HCEC 1CT (cell line): ENCODE measurements at places on chromosomes 7 and 10.
A peak's percentile ranks its signal among the peaks of the same experiment; 100 is the strongest.

- no peak for DNase-seq
Measured at GRCh38 chr10:70228491-70228890, 4.7 kb downstream of the PPA1 start.

DNA sequence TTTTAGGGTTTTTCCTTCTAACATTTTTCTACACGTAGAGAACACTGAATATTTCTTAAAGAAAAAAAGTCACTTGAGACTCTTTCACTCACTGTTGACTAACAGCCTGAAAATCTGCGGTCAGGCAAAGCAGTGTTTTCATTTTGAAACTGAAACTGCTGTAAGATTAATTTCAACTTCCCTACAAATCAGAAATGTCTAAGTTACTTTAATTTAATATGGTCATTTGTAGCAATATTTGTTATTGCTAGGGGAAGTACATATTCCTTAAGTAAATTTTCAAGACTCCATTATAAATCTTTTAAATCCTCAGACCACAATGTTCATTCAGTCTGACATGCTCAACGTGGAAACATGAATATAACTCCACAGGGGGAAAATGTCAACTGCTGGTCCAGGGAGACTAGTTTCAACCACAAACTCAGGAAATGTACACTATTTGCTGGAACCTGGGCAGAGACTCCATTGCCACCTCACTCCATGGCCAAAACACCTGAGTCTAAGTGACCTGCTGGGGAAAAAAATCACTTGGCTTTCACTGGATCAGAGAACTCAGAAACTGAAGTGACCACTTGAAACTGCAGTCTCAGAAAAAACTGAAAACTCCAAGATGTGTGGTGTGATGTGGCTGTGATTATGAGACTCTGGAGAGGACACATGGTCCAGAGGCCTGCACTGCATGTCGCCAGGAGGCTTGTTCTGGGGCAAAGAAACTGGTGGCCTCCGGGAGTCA lies 161.2 kb downstream of the TAX1BP1 start:
- peak; percentile 54 for DNase-seq

DNA sequence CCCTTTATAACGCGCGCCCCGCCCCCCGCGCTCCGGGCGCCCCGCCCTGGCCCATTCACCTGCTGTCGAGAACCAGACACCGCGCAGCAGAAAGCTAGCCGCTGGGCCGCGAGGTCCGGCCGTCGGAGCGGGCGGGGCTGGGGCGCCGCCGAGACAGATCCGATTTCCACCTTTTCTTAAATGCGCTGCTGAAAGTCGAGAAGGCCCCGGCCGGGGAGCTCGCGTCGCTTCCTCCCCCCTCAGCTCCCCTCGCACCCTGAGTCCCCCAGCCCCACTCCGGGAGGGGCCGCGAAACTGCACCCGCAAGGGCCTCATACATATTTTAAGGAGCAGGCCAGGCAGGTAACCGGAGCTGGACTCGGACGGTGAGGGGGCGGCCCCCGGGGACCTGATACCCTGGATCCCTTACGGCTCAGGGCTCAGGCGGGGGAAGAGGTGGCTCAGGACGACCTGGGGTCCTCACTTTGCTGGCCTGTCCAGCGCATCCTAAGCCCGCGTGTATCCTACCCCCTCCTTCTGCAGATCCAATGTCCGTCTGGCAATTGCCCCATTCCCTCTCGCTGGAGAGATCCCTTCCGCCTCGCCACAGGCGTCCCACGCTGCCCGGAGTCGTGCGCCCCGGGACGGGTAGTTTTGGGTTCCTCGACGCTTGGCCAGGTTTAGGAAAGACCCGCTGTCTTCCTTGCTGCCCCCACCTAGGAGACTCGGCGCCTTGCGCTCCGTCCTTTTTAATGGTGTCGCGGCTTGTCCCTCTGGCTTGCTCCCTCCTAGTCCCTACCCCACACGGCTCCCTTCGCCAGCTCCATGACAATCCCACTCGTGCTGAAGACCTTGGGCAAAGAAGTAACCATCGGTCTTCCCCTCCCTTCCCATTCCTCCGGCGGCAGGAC lies 170.6 kb downstream of the UBE2H start:
- no peak for DNase-seq

GRCh38 chr10:112991888-112992491 lies 41.9 kb downstream of the TCF7L2 start:
- no peak for DNase-seq
